ENCODE measurements at places on chromosomes 6 and 20.

- no peak for DNase-seq
Measured at GRCh38 chr6:15936503-15936902, 192.4 kb upstream of the MYLIP start.

GRCh38 chr20:19967445-19967844, 49.7 kb upstream of the NAA20 start:
- DNase-seq: no peak

GRCh38 chr20:44405257-44405656, 49.8 kb downstream of the HNF4A start:
- no peak for DNase-seq

- DNase-seq: no peak
Measured at GRCh38 chr20:23135449-23136420, 49.6 kb upstream of the CD93 start.

- no peak for DNase-seq
Measured at GRCh38 chr20:47561180-47561579, 59.5 kb downstream of the NCOA3 start.
